ENCODE measurements at places on chromosomes 4 and X.
A peak's percentile ranks its signal among the peaks of the same experiment; 100 is the strongest.

DNA sequence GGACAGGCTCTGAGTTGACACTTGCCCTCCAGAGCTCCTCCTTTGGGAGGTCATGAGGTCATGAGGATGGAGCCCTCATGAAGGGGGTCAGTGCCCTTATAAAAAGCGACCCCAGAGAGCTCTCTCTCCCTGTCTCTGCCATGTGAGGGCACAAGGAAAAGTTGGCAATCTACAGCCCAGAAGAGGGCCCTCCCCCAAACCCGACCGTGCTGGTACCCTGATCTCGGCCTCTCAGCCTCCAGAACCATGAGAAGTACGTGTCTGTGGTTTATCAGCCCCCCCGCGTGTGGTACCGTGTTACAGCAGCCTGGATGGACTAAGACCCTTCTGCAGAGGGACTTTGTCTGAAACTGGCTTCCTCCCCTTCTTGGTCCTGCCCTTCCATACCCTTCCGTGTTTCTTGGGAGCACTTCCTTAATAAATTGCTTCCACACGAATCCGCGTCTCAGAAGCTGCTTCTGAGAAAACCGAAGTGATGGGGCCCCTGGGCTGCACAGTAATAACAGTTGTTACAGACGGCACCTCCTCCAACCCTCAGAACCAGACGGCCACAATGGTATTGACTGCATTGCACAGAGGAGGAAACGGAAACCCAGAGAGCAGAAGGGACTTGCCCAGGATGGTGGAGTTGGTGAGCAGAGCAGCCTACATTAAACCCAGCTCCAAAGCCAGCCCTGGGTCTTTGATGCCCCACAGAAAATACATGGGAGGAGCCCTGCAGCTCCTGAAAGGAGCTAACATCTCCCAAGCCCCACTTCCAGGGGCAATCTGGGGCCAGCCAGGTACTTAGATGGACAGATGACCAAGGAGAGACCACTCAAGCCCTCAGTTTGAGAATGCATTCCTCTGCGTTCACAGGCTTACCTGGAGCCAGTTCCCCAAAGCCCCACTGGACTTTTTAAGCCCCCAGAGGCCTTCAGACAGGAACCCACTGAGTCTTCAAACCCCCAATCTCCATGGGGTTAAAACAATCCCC, 242.7 kb downstream of the BCOR start:
- DNase-seq, result no peak

GRCh38 chr4:126777649-126778048, 855.1 kb upstream of the INTU start:
- DNase-seq, result peak; percentile 20

- DNase-seq, result no peak
Measured at GRCh38 chrX:148159796-148160195, 178.7 kb downstream of the FMR1NB start.

- DNase-seq, result no peak
Measured at GRCh38 chr4:127623797-127624083, 9.0 kb upstream of the INTU start.

GRCh38 chr4:172109466-172109865, 296.3 kb downstream of the GALNTL6 start:
- no peak for DNase-seq

GRCh38 chr4:3805026-3805425, 38.8 kb downstream of the ADRA2C start:
- DNase-seq, result no peak

GRCh38 chrX:65671286-65671685, 3.8 kb downstream of the MSN start:
- DNase-seq, result no peak

DNA sequence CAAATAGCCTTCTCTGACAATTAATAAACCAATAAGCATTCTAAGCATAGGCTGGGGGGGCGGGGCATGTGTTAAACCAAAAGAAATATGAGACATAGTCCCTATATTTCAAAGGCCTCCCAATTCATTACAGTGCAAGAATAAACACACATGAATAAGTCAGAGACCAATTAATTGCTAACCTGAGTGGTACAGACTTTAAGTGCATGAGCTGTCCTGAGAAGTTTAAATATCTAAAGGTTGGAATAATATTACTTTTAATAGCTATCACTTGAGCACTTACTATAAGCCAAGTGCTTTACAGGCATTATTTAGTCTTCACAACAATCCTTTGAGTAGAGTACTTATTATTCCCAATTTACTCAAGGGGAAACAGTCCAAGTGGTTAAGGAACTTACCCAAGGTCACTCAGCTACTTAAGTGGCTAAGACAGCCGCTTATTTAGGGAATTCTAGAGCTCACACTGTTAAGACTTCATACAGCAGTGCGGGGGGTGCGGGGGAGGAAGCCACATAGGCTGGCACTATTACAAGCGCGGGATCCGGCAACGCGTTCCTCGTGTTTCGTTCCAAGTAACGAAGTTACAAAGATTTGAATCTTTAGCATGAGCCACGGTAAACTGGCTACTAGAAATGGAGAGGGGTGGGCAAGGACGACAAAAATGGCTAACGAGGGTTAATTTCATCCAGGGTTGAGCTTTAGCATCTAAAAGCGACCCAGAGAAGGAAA, 1.4 kb downstream of the THOC2 start:
- DNase-seq, result no peak

- DNase-seq, result no peak
Measured at GRCh38 chr4:151418856-151419255, 9.9 kb downstream of the FHIP1A start.

DNA sequence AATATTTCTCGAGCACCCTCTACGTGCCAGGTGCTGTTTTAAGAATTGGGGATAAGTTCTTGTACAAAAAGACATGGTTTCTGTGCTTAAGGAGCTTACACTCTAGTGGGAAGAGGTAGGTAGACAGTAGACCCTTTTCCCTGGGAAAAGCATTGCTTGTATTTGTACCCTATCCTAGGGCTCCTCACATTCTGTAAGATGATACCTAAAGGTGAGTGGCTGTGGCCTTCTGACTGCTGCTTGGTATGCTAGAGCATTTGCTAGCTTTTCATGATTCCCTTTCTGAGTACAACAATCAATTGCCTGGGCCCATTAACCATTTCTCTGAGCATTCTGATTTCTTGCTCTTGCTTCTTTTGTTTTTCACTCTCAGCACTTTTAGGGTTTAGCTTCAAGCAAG, 286.6 kb downstream of the ZIC3 start:
- DNase-seq, result no peak

- DNase-seq, result no peak
Measured at GRCh38 chrX:150509703-150510102, 58.7 kb upstream of the MTM1 start.

All from astrocyte of the cerebellum (primary cell).